Mammary microvascular endothelial cell (primary cell): ENCODE measurements at places on chromosomes 2 and 18. TPM values are rescaled to one million over a fixed set of nuclear protein-coding genes. Genes with fewer than 3 reads are reported as not detected.

SCYGR4 gene
- not detected in 2 replicates for total RNA-seq

SLC40A1 gene
- total RNA-seq, result 2.9 and 3.1 TPM in 2 replicates

ITPRIPL1 gene
- total RNA-seq, result 3.2 and 4.1 TPM in 2 replicates

NPAS2 gene
- 6.8 and 21.7 TPM in 2 replicates for total RNA-seq

PXDN gene
- 345 and 364 TPM in 2 replicates for total RNA-seq

HRH4 gene
- not detected in 2 replicates for total RNA-seq

MAP2 gene
- total RNA-seq, result 27.9 and 29.4 TPM in 2 replicates

ANKRD30BL gene
- not detected in 2 replicates for total RNA-seq

SMYD5 gene
- 20.0 and 20.6 TPM in 2 replicates for total RNA-seq

CD207 gene
- total RNA-seq, result not detected in 2 replicates

EML4 gene
- 16.2 and 18.9 TPM in 2 replicates for total RNA-seq

HDLBP gene
- 309 and 346 TPM in 2 replicates for total RNA-seq

C2orf80 gene
- total RNA-seq, result not detected in 2 replicates

KCNG2 gene
- total RNA-seq, result not detected in 2 replicates

FAP gene
- total RNA-seq, result 12.9 and 16.5 TPM in 2 replicates

UNC50 gene
- total RNA-seq, result 31.5 and 35.6 TPM in 2 replicates

B3GNT7 gene
- total RNA-seq, result 1.1 and 1.3 TPM in 2 replicates

SERPINB12 gene
- total RNA-seq, result not detected in 2 replicates

KIF5C gene
- total RNA-seq, result 0.25 and 0.33 TPM in 2 replicates
